Activated CD4-positive, alpha-beta T cell treated with anti-CD3 and anti-CD28 coated beads, Interleukin-2, amount 10 ng/mL, durations not matched to agents 7 days and 5 days (primary cell): ENCODE measurements at places on chromosomes 6 and 20.

GRCh38 chr6:4320860-4321259 is 185.5 kb upstream of the ECI2 start:
- no peak for DNase-seq

GRCh38 chr6:157092736-157093135 is 230.6 kb downstream of the TMEM242 start:
- no peak for DNase-seq

DNA sequence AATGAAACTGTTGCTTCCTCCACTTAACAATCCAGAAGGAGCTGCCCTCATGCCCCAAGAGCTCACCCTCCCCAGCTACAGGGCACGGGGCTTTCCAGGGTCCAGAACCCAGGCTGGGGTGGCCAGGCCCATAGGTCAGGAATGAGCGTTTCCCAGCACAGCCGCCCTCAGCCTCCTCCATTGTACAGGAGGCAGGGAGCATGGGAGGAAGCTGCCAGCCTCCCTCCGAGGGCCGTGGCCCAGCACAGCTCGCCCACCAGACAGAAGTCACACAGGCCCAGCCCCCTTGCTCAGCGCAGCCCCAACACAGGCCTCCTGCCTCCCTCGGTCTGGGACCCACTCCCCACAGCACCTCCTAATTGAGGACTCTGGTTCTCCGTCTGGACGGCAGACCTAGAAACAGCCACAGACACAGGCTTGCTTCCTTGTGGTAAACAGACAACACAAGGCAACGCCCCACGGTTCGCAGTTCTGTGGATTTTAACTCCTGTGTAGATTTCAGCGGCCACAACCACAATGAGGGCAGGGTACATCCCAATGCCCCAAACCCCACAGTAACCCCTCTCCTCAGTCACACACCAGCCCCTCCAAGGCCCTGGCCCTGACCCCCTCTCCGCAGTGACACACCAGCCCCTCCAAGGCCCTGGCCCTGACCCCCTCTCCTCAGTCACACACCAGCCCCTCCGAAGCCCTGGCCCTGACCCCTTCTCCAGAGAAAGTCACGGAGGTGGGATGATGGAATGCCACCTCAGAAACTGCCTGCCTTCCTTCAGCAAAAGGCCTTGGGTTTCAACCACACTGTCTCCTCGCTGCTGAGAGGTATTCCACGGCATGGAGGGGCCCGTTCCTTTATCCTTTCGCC is 173.5 kb downstream of the DLL1 start:
- DNase-seq, result no peak

DNA sequence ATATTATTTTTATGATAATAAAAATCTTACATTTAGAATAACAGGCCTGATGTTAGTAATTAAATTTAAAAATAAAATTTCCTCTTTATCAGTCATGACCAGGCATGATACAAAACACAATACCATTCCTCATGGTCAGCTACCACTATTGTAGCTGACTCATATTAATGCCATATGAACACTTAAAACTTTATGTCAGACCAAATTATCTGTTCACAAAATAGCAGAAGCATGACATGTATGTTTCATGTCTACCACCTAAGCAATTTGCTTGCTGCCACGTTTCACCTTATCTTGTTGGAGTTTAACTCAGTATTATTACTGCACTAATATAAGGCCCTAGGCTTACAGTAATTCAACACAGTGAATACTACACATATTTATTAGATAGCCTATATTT is 65.7 kb downstream of the HTR1B start:
- DNase-seq, result no peak

GRCh38 chr6:5905431-5906339 is 101.0 kb downstream of the NRN1 start:
- DNase-seq, result no peak

- no peak for DNase-seq
These were observed 644.1 kb downstream of the C6orf118 start for GRCh38 chr6:164665328-164665727.
